Activated CD4-positive, alpha-beta T cell treated with anti-CD3 and anti-CD28 coated beads, Interleukin-2, amount 50 U/mL, for 1 hour (primary cell): ENCODE measurements at places on chromosomes 13 and 19.

- DNase-seq, result no peak
Observed at GRCh38 chr19:15584095-15584494, 30.9 kb upstream of the CYP4F8 start.

GRCh38 chr13:71624653-71625600 lies 242.1 kb downstream of the DACH1 start:
- DNase-seq, result no peak

DNA sequence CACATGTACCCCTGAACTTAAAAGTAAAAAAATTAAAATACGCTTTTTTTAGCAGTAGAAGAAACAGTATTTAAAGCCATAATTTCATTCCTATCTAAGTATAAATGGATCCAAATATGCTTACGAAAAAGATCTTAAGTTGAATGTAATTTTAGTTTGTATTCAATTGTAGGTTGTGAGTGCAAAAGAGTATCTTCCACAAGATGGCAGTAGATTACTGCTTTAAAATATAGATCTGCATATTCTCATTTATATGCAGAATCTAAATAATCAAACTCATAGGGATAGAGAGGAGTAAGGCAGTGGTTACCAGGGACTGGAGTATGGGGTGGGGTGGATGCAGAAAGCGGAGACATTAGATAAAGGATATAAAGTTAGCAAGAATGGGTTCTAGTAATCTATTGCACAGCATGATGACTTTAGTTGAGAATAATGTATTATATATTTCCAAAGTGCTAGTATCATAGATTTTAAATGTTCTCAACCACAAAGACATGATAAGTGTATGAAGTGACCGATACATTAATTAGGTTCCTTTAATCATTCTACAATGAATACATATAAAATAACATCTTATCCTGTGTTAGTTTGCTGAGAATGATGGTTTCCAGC lies 14.2 kb downstream of the OR7A17 start:
- DNase-seq, result no peak

- no peak for DNase-seq
Observed at GRCh38 chr13:100845128-100845757, 170.6 kb upstream of the TMTC4 start.

DNA sequence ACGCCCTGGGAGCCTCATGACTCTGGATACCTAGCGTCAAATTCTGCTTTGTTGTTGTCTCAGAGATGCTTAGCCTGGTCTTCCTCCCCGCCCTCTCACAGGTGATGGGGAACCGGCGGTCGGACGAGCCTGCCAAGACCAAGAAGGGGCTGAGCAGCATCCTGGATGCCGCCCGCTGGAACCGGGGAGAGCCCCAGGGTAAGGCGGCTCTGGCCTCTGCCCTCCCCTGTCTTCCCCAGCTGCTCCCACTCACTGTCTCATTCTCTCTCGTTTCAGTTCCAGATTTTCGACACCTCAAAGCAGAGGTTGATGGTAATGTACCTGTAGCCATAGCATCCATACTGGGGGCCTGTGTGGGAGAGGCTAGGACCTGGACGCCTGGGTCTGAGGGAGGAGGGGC lies 11.4 kb downstream of the ARHGEF1 start:
- no peak for DNase-seq

DNA sequence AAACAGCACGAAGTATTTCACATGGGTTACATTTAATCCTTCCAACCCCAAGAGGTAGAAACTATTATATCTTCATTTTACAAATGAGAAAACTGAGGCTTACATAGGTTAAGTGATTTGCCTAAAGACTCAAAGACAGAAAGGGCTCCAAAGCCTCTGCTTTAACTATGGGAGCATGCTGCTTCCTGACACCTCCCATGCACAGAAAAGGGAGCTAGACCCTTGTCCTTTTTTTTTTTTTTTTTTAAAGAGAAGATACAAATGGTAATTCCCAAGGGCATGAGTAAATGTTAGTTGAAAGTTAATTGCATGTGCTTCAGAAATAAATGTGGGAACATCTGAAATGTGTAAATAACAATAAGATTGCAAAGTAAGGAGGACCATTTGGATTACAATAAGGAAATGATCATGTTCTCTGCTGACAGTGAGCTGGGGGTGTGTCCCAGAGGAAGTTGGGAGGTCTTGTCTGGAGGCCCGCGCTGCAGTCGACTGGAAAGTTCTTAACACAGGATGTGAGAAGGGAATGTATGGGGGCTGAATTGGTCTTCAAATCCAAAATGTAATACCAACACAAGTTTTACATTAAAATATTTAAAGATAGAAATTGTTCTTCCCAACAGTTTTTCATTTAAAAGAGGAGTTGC lies 500.3 kb downstream of the KLF12 start:
- no peak for DNase-seq

- DNase-seq, result no peak
Observed at GRCh38 chr13:33016414-33017322, at the start of gene KL. Gene KL (plus strand): TSS chr13:33016423. CDS start chr13:33016441, 18 bp downstream.

- DNase-seq, result peak; percentile 46
Observed at GRCh38 chr13:40665126-40666044, 1.1 kb downstream of the FOXO1 start.

GRCh38 chr13:90154311-90154960 lies 1193.1 kb upstream of the MIR17HG start:
- no peak for DNase-seq

DNA sequence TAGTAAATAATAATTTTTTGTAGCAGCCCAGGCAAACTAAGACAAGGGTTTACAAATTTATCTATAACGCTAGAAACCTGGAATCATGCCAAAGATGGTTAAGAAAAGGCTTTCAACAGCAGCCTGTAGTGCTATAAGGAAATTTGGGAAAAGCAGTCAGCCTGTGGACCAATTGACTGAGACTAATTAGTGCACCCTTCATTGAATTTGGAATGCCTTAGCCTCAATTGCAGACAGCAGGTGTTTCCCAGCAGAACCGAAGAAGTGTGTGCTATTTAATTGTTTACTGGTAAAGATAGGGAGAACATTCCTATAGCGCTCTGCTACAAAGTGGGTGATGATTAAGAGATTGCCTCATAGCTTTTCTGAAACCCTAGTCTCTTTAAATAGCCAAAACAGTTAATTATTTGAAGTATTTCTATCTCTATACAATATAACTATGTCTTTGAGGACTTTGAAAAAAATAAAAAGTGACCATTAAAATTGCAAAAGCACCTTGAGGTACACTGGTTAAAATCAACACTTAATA lies 1884.3 kb upstream of the PCDH20 start:
- no peak for DNase-seq

- no peak for DNase-seq
Observed at GRCh38 chr19:41309180-41310032, 566 bp upstream of the CCDC97 start.
